ENCODE measurements at places on chromosomes 12 and 14.

- peaks cover 73% of the 10 kb centered on the region for H3K36me3 ChIP-seq
- H3K4me1 ChIP-seq, result peaks cover 4% of the 10 kb centered on the region
- no peaks in the 10 kb centered on the region for H3K27me3 ChIP-seq
- no peak overlapping the region for H3K27ac ChIP-seq
- DNase-seq, result no peak
These were observed 67.5 kb downstream of the SLC38A1 start for GRCh38 chr12:46201284-46201789.

- no peak overlapping the region for H3K4me3 ChIP-seq
- H3K27ac ChIP-seq, result no peak overlapping the region
- H3K36me3 ChIP-seq, result no peaks in the 10 kb centered on the region
- no peak for DNase-seq
- H3K4me1 ChIP-seq, result no peaks in the 10 kb centered on the region
- no peaks in the 10 kb centered on the region for H3K27me3 ChIP-seq
These were observed 1052.3 kb downstream of the AACS start for GRCh38 chr12:126117502-126117901.

DNA sequence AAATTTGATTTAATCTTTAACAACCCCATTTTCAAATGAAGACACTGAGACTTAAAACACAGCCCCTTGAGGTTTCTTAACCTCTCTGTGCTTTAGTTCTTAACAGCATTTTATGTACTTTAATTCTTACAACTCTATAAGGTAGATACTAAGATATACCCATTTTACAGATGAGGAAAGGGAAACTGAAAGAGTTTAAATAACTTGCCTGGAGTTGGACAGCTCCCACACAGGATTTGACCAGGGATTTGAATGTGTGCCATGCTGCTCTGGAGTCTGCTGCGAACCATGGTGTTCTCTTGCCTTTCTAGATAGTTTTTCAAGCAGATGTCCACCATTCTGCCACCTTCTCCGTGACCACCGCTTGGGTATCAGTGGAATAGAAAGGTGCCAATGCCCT is 28.2 kb downstream of the RNFT2 start:
- H3K36me3 ChIP-seq, result no peaks in the 10 kb centered on the region
- H3K27me3 ChIP-seq, result no peaks in the 10 kb centered on the region
- no peak for DNase-seq
- H3K4me3 ChIP-seq, result no peak overlapping the region

GRCh38 chr12:92036061-92036620 is 109.5 kb downstream of the BTG1 start:
- H3K27ac ChIP-seq, result peak overlapping the region; percentile 78
- H3K36me3 ChIP-seq, result peaks cover 5% of the 10 kb centered on the region
- H3K4me1 ChIP-seq, result peaks cover 83% of the 10 kb centered on the region
- DNase-seq, result no peak

DNA sequence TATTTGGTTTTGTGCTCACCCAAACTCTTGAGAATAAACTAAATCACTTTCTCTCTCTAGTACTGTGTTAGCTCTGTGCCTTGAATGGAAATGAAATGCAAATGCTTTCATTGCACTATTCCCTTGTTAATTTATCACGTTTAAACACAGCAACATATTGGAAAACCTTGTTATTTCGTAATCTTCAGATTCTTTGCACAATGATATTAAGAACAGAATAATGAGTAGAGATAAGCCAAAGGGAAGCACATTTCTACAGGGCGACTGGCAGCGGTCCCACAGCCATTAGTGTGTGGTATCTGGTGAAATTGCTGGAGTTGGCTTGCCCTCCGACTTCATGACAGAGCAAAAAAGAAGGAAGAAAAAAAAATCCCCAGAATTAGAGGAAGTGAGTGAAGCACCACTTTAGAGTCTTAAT is 166.1 kb upstream of the E2F7 start:
- H3K4me1 ChIP-seq, result no peaks in the 10 kb centered on the region
- H3K36me3 ChIP-seq, result no peaks in the 10 kb centered on the region
- H3K27me3 ChIP-seq, result no peaks in the 10 kb centered on the region
- no peak overlapping the region for H3K4me3 ChIP-seq

DNA sequence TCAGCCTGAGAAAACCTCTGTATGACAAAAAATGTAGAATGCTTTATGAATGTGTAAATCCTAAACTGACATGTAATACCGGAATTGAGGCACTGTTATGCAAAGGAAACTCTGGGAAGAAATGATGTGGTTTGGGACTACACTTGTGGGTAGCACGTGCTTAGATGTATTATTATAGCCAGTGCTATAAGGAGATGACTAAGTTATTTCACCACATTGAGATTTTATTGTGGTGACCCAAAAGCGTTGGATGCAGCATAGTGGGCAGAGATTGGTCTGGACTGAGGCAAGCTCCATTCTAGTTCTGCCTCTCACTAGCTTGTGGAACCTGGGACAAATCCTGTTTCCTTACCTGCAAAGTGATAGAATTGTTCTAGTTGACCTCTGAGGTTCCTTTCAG is 172.2 kb downstream of the SNAPC1 start:
- no peak overlapping the region for H3K4me3 ChIP-seq
- H3K27me3 ChIP-seq, result peaks cover 48% of the 10 kb centered on the region

DNA sequence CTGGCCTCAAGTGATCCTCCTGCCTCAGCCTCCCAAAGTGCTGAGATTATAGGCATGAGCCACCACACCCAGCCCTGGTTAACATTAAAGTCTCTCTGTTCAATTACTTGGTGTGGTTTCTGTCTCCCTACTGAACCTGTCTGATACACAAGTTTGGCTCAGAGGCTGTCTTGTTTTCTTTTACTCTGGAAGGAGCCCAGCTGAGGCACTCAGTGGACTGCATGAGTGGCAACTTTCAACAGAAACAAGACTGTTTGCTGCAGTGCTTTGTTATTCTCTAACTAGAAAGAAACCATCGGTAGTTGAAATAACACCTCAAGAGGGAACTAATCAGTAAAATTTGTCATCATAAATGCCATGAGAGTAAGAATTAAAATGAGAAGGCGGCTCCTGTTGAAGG is 238.7 kb downstream of the FOXN3 start:
- no peaks in the 10 kb centered on the region for H3K27me3 ChIP-seq
- H3K27ac ChIP-seq, result no peak overlapping the region
- no peak for DNase-seq
- peaks cover 8% of the 10 kb centered on the region for H3K4me1 ChIP-seq

- H3K4me3 ChIP-seq, result no peak overlapping the region
- H3K27ac ChIP-seq, result no peak overlapping the region
- DNase-seq, result no peak
- no peaks in the 10 kb centered on the region for H3K36me3 ChIP-seq
- no peaks in the 10 kb centered on the region for H3K4me1 ChIP-seq
These were observed 658.6 kb upstream of the LMO3 start for GRCh38 chr12:17264603-17265002.

- DNase-seq, result no peak
- no peak overlapping the region for H3K4me3 ChIP-seq
- H3K36me3 ChIP-seq, result no peaks in the 10 kb centered on the region
These were observed 29.6 kb upstream of the NTF3 start for GRCh38 chr12:5402009-5402935.

GRCh38 chr12:122406701-122407164 is 15.7 kb downstream of the CLIP1 start:
- H3K27me3 ChIP-seq, result no peaks in the 10 kb centered on the region
- H3K4me1 ChIP-seq, result peaks cover 44% of the 10 kb centered on the region
- H3K4me3 ChIP-seq, result no peak overlapping the region
- DNase-seq, result no peak
- H3K36me3 ChIP-seq, result peaks cover 10% of the 10 kb centered on the region

DNA sequence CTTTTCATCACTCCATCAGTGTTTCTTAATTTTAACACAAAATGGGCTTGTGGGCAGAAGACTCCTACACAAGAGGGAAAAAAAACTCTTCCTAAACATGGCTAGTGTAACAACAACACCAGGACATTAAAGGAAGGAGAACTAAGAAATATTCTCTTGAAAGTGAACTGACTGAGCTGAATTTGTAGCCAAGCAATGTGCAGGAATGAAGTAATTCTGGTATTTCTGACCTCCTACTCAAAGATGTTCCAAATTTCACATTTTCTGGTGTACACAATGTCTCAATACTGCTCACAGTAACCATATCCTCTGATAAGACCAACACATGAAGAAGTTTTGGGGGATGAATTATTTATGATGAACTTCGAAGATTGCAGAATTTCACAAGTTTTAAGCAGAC is 357.3 kb downstream of the DUSP6 start:
- H3K27ac ChIP-seq, result no peak overlapping the region
- H3K27me3 ChIP-seq, result peaks cover 6% of the 10 kb centered on the region
- DNase-seq, result no peak
- no peaks in the 10 kb centered on the region for H3K36me3 ChIP-seq
- no peak overlapping the region for H3K4me3 ChIP-seq

DNA sequence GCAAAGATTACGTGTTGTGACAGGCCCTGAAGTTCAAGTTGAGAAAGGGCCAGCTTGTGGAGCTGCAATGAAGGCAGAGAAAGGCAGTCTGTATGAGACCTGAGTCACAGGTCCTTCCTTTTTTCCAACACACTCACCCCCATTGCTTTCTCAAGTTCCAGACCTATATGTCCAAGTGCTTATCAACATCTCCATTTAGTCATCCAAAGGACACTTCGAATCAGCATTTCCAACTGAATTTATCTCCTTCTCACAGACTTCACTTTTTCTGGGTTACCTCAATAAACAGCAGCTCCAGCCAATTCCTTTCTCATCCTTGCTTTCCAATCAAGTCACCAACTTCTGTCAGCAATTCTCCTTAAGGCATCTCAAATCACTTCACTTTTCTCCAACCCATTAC is 56.4 kb upstream of the KIF21A start:
- no peak for DNase-seq
- H3K27me3 ChIP-seq, result no peaks in the 10 kb centered on the region
- H3K4me1 ChIP-seq, result no peaks in the 10 kb centered on the region
- no peaks in the 10 kb centered on the region for H3K36me3 ChIP-seq
- H3K4me3 ChIP-seq, result no peak overlapping the region
- no peak overlapping the region for H3K27ac ChIP-seq

DNA sequence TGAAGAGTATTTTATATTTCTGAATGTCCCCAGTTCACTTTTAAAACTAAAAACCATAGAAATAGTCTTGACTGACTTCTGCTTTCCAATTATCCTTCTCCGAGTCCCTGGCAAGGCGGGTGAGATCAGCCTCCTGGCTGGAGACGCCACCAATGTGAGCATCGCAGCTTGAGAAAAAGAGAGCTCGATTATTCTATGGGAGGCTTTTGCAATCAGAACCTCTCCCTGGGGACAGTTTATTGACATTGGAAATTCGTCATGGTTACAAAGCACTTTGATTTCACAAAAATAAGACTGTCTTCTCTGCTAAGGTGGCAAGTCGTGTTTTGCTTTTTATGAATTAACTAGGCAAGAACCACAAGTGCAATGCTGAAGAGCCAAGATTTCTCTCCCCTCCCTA is 23.6 kb upstream of the GPHB5 start:
- H3K27ac ChIP-seq, result no peak overlapping the region
- no peak overlapping the region for H3K4me3 ChIP-seq
- H3K36me3 ChIP-seq, result no peaks in the 10 kb centered on the region
- DNase-seq, result no peak
- no peaks in the 10 kb centered on the region for H3K4me1 ChIP-seq
- peaks cover 16% of the 10 kb centered on the region for H3K27me3 ChIP-seq

GRCh38 chr12:124921200-124922031 is 7.0 kb upstream of the UBC start:
- H3K27me3 ChIP-seq, result peaks cover 3% of the 10 kb centered on the region
- DNase-seq, result peak; percentile 94
- peak overlapping the region; percentile 100 for H3K27ac ChIP-seq
- H3K4me3 ChIP-seq, result peak overlapping the region; percentile 71
- H3K4me1 ChIP-seq, result peaks cover 64% of the 10 kb centered on the region

- no peak overlapping the region for H3K27ac ChIP-seq
- H3K27me3 ChIP-seq, result no peaks in the 10 kb centered on the region
- H3K36me3 ChIP-seq, result no peaks in the 10 kb centered on the region
- no peak for DNase-seq
- H3K4me3 ChIP-seq, result no peak overlapping the region
These were observed 143.2 kb downstream of the CALM1 start for GRCh38 chr14:90539996-90540395.

- H3K36me3 ChIP-seq, result no peaks in the 10 kb centered on the region
- no peaks in the 10 kb centered on the region for H3K27me3 ChIP-seq
- H3K27ac ChIP-seq, result no peak overlapping the region
- no peak for DNase-seq
- H3K4me1 ChIP-seq, result peaks cover 38% of the 10 kb centered on the region
These were observed 15.7 kb upstream of the NFKBIA start for GRCh38 chr14:35420036-35420811.

GRCh38 chr14:98819867-98820206 is 452.2 kb downstream of the BCL11B start:
- no peaks in the 10 kb centered on the region for H3K27me3 ChIP-seq
- no peak overlapping the region for H3K4me3 ChIP-seq
- H3K36me3 ChIP-seq, result no peaks in the 10 kb centered on the region
- H3K27ac ChIP-seq, result no peak overlapping the region
- no peaks in the 10 kb centered on the region for H3K4me1 ChIP-seq

DNA sequence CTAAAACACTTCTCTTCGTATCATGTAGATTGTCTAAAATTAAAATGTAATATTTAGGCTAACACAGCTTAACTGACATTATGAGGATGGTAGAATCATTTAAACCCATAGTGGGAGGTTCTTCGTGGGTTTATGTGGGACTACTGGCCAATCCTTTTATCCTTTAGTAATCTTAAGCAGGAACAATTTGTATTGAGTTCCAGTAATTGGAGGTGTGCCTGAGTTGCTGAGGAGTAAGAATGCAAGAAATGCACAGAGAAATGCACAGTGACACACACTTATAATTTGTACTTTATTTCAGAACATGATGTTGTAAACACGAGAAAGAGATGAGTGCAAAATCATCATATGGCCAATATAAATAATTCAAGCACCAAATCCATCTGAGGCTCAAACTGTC is 22.3 kb downstream of the OTOGL start:
- no peak overlapping the region for H3K4me3 ChIP-seq
- no peak overlapping the region for H3K27ac ChIP-seq
- H3K36me3 ChIP-seq, result no peaks in the 10 kb centered on the region
- no peaks in the 10 kb centered on the region for H3K27me3 ChIP-seq
- no peaks in the 10 kb centered on the region for H3K4me1 ChIP-seq
- no peak for DNase-seq

DNA sequence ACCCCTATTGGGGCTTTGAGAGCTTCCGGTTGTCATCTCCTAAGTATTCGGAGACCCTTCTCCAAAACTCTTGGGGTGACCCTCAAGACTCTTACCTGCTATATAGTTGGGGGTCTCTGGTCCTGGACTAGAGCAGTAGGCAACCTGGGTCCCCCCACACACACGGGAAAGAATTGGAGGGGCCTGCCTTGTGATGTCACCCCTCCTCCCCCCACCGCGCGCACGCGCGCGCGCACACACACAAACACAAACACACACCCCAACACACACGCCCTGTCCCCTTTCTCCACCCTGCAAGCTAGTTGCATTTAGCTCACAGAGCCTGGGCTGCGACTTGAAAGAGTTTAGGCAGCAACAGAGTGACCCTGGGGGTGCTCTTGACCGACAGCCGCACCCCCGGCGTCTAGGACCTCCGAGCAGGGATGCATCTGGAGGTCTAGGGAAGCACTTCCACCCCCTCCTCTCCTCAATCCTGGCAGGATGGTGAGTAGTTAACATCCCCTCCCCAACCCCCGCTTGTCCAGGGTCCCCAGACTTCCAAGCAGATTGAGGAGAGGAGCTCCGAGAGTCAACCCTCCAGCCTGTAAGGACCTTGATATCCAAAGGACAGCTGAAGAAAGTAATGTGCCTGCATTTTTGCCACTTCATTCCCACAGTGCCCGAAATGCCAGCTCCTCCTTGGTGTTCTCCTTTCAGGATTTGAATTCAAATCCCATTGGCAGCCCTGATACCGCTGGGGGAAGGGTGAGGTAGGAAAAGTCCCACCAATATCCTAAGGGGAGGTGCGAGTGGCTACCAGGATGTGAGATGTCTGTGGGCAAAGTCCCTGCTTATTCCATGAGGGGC is 1.4 kb upstream of the DNAJC14 start:
- peaks cover 16% of the 10 kb centered on the region for H3K36me3 ChIP-seq
- peak overlapping the region; percentile 95 for H3K4me3 ChIP-seq
- H3K27ac ChIP-seq, result peak overlapping the region; percentile 82
- peaks cover 37% of the 10 kb centered on the region for H3K4me1 ChIP-seq
- DNase-seq, result peak; percentile 53
- no peaks in the 10 kb centered on the region for H3K27me3 ChIP-seq

Data from activated CD4-positive, alpha-beta memory T cell treated with anti-CD3 and anti-CD28 coated beads for 36 hours (primary cell).